Omental fat pad (tissue), 4 donors: ENCODE measurements at places on chromosomes 12 and 14.

DNA sequence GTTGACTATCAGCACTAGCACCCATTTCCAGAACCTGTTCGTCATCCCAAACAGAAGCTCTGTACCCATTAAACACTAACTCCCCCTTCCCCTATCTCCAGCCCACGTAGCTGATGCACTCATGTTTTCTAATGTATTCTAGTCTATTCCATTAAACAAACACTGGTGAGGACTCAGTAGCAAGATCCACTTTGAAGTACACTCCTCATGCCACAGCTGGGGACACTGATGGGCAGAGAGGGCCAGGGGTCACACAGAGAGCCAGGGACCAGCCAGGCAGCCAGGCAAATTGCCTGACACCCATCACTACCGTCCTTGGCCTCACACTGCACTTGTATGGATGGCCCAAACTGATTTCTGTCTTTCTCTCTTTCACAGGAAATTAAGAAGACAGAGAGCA, 269.9 kb upstream of the DIO3 start:
- no peak for DNase-seq

- DNase-seq, result no peak
These were observed 14.8 kb downstream of the SH2B3 start for GRCh38 chr12:111420494-111420893.

DNA sequence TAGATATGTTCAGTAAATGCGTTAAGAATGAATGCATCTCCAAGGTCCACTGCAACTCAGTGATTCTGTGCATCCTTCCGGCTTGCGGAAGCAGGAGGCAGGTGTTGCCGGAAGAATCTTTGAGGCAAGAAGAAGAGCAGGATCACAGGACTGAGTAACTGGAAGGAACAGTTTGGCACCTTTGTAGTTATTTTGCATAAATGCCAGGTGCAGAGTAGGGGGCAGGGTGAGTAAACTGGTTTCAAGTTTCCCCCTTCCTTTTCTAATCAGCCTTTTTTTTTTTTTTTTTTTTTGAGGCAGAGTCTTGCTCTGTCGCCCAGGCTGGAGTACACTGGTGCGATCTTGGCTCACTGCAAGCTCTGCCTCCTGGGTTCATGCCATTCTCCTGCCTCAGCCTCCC, 22.3 kb downstream of the DYRK4 start:
- DNase-seq, result no peak

DNA sequence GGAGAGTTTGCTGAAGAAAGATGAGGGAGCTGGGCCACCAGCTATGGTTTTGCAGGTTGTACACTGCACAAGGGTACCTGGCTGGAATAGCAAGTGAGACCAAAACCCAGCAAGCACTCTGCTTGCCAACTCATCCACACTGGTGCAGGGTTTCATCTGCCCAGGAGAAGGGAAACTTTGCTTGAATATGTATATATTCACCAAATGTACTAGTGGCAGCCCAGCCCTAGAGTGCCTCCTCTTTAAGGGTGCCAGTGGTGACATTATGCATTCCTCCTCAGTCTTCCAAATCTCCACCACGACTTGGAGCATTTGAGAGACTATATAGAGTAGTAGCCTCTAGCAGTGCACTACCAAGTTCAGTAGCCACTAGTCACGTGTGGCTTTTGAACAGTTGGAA, 136.8 kb downstream of the LLPH start:
- DNase-seq, result no peak

DNA sequence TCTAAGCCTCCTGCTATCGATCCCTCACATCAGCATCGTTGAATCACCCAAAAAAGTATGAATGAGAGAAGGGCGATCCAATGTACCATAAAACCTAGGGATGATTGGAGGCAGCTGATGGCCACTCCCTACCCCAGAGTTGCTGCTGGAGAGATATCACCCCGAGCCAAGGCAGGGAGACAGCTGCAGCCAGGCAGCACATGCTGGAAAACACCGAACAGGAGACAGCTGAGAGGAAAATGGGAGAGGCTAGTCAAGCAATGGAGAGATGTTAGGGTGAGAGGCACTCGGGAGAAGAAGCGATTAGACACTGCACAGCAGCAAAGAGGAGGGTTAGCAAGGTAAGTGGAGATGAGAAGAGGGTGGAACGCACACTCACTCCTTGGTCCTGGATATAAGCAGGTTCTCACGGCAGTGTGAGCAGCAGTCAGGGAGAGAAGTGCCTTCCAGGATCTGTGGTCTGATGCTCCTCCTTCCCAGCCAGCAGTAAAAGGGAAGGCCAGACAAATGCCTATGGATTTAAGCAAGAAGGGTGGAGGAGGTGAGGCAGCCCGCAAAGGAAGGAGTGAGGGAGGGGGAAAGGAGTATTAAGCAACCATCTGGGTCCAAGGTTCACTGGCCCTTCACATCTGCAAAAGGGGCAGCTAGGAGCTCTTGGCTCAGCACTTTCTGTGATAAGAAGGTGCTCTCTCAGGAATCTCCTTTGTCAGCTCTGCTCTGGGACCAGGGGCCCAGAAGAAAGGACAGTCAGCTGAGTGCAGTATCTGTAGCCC, at the start of gene SLC7A7:
SLC7A7 (minus strand) TSS at position 495 of the 773 bp plus-strand sequence. CDS start 2,037 bp downstream, outside the sequence.
- no peak for DNase-seq

GRCh38 chr12:124994437-124994975, 1.1 kb downstream of the BRI3BP start:
- DNase-seq, result no peak

GRCh38 chr14:22099942-22100763, 426.5 kb upstream of the OR4E1 start:
- DNase-seq, result no peak

DNA sequence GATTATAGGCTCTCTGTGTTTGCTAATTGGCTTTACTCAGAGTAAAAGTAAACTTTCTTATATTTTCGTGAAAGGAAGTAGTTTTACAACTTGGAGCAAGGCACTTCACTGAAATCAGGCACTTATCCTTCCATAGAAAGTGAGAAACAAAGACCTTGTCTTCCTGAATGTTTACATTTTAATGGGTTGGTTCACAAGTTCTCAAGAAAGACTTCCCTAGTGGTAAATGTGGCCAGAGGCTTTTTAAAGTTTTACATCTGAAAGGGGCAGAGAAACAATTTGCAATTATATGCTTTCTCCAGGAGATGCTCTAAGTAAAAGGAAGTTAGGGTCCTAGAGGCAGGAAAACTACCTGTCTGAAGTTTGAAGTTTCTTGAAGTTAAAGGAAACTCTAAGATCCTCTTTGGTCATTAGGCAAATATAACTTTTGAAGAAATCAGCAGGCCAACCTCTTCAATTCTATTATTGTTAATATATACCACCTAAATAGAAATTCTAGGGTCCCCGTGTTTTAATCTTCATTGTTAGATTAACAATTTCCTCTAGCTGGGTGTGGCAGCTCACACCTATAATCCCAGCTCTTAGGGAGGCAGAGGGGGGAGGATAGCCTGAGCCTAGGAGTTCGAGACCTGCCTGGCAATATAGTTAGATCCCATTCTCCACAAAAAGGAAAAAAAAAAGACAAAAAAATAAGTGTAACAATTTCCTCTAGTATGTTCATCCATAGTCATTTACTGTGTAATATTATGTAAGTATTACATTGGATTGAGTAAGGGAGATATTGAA, 644.9 kb upstream of the FOXG1 start:
- no peak for DNase-seq

- DNase-seq, result no peak
These were observed 63.5 kb upstream of the MBIP start for GRCh38 chr14:36383767-36384431.

GRCh38 chr12:10701843-10702242, 21.3 kb downstream of the YBX3 start:
- DNase-seq, result no peak

DNA sequence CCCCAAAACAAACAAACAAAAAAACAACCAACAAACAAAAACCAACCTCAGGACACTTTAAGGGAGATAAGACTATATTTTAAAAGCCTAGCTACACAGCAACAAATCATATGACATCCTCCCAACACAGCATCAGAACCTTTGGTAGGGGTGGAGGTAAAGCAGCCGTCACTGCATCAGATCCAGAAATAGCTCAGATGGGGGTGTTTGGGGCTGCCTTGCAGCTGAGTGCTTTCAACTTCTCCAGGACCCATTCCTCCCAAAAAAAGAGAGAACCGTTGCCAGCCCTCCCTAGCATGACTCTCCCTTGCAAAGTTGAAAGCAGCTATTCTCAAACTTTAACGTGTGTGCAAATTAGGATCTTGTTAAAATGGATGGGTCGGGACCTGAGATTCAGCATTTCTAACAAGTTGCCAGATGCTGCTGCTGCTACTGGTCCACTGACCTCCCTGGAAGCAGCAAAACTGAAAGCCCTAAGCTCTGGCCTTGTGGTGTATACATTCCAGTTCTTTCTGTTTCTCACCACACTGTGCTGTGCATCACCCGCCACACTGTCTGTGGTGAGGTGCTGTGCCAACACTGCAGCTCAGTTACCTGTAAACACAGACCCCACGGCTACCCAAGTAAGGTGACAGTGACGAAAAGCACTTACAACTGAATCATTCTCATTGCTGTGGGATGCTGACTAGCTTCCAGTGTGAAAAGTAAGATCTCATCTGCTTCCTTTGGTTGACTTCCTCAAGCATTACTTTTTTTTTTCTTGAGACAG, 54.0 kb downstream of the SLC38A1 start:
- no peak for DNase-seq

GRCh38 chr12:51753980-51754675, 94.4 kb downstream of the FIGNL2 start:
- no peak for DNase-seq

DNA sequence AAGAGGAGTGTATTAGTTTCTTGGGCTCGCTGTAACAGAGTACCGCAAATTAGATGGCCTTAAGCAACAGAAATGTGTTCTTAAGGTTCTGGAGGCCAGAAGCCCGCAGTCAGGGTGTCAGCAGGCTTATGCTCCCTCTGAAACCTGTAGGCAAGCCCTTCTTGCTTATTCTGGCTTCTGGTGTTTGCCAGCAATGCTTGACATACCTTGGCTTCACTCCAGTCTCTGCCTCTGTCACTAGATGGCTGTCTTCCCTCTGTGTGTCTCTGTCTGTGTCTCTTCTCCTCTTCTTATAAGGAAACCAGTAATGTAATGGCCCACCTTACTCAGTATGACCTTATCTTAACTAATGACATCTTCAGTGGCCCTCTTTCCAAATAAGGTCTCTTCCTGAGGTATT, 85.1 kb downstream of the DERA start:
- no peak for DNase-seq

DNA sequence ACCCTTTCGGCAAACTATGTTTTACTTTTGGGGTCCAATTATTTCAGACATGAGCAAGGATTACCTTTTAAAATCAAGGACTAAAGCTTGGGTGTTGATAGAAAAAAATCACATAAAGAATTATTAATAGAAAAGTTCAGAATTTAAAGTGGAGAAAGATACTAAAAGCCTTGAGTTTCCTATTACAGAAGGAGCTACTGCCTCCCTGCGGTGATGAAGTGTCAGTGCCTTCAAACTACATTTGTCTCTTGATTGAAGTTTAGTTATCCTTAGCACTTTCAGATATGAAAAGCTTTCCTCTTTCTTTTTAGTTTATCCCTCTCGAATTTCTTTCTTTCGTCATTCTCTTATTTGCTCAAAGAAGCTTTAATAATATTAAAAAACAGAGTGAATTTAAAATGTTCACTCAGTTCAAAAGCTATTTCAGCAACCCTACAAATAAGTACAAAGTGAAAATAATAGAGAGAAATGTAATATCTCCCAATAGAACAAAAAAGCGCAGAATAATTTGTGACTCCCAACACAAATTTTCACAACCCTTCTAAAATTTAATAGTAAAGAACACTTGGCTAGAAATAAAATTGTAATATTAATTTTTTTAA, 87.6 kb downstream of the SEC23A start:
- DNase-seq, result no peak

DNA sequence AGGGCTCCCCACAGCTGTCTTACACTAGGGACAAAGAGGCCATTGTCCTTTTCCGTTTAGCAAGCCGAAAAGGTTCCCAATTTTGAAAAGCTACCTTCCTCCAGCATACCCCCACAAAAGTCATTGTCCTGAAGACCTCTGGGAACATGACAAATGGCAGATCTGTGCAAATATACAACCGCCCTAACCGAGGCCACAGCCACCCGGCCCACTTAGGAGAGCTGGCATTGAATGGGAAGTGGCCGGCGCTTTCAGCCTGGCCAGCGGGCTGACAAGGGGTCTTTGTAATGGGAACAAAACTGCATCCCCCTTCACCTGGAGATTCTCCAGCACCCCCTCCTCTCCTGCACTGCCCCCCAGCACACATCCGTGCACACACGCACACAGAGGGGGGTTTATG, 48.1 kb upstream of the VASH1 start:
- no peak for DNase-seq

DNA sequence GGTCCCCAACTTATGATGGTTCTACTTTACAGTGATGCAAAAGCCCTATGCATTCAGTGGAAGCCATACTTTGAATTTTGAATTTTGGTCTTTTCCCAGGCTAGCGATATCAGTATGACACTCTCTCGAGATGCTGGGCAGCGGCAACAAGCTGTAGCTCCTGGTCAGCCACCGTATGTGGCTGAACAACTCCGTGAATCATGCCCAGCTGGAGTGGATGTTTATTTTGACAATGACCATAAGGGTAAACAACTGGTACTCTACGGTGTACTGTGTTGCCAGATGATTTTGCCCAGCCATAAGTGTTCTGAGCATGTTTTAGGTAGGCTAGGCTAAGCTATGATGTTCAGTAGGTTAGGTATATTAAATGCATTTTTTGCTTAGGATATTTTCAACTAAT, 8.2 kb upstream of the ZNF410 start:
- DNase-seq, result no peak

DNA sequence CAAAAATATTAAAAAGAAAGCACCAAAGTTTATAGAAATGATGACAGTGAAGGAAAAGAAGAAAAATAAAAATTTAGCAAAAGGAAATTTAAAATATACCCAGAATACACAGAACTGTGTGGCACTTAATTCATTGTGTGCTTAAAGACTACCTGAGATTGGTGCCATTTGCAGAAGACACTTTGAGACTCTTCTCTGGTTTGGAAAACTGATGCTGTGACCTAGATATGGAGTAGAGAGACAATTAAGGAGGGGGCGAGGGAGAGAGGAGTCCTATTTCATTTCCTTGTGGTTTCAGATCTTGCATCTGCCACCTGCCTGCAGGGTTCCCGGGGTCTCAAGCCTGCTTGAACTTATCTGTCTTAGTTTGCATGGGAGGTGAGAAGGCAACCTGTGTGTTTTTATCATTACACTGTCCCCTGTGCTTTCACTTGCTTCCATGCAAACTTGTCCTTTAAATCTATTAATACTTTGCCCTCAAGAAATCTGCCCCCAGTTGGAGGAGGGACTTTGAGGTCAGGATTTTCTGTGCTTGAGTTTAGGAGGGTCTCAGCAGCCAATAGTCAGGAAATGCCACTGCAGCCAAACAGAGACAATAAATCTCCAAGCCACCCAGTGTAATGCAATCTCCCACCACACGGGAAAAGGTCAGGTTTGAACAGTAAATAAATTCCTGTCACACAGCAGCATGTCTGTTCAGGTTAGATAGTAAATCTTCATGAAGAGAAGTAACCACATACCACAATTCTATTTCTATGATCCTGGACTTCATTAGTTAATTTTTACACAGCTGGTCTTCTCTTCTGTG, 119.4 kb downstream of the CAND1 start:
- DNase-seq, result no peak
